Hematopoietic multipotent progenitor cell treated with erythropoietin and hydrocortisone succinate and interleukin-3 and kit ligand, for 17 days (in vitro differentiated cells): ENCODE measurements at places on chromosomes 11 and 22.

DNA sequence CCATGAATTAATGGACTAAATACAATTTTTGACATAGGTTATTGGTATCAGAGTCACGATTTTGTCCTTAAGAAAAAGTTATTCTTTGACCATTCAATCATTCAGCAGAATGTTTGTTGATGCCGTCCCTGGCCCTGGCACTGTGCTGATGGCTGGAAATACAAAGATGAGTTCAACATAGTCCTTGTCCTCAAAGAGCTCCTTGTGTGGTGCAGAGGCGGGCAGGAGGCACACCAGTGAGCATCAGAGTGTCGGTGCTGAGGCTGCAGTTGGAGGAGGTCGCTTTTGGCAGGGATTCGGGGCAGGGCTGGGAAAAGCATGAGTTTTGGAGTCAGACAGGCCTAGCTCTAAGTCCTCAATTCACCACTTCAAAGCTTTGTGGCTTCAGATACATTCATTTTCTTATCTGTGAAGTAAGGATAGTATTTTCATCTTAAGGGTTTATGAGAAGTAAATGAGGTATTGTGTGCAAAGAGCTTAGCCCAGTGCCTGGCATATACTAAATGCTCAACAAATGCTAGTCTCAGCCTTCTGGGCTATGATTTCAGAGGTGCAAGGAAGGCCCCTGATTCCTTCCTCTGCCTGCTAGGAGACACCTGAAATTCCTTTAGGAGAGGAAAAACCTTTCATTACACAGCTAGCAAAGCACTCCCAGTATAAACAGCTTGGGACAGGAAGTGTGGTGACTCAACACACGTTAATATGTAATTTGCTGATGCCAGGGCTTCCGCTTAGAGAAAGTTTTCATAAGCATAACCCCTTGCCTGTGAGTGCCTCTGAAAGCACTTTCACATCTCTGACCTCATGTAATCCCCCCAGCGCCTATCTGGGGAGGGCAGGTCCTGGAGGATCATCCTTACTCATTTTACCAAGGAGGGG is 113.8 kb downstream of the NECTIN1 start:
- no peak for DNase-seq

DNA sequence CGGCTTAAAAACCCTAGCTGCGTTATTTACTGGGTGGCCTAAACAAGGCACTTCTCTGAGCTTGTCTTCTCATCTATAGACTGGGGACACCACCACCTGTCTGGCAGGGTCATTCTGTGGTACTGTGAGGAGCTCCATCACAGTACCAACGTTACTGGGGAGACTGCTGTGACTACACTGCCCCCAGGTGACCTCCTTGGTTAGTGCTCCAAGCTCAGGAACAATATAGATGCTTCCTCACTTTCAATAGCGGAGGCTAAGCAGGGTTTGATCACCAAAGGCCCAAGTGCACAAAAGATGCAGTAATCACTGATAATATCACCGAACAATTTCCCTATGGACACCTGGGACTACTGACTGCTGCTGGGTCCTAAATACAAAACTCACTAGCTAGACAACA is 18.8 kb downstream of the PRPF19 start:
- DNase-seq: peak; percentile 37

GRCh38 chr11:27599217-27599616 is 92.6 kb upstream of the LIN7C start:
- DNase-seq: no peak

DNA sequence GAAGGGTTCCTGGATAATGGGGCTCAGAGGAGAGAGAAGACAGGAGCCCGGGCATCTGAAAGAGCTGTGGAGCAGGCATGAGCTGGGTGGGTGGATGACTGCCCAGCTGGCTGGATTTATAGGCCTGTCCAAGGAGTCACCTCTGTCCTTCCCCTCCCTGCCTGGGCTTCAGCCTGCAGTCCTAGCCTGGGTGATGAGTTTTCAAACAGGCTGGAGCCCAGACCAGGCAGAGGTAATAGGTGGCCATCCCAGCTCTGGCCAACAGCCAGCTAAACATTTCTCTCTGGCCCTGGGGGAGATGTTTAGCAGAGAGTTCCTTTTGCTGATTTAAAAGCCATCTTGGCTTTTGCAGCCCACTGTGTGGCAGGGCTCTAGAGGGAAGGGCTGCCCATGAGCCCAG is 5.4 kb downstream of the C11orf96 start:
- no peak for DNase-seq
